ENCODE measurements at places on chromosomes 11 and 22.

DNA sequence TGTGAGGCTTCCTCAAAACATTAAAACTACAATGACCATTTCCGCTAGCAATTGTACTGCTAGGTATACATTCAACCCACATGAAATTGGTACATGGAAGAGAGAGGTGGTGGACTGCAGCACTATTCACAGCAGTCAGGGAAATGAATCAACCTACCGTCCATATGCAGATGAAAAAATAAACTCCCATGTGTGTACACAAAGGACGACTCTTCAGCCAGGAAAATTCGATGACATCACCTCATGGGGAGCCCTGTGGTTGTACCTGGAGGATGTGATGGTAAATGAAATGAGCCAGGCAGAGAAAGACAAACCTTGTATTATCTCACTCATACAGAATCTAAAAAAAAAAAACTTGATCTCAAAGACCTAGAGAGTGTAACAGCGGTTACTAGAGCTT, 23.3 kb downstream of the RFPL3 start:
- DNase-seq, result no peak

- no peak for DNase-seq
Observed at GRCh38 chr11:129864811-129865210, 30.6 kb downstream of the NFRKB start.

DNA sequence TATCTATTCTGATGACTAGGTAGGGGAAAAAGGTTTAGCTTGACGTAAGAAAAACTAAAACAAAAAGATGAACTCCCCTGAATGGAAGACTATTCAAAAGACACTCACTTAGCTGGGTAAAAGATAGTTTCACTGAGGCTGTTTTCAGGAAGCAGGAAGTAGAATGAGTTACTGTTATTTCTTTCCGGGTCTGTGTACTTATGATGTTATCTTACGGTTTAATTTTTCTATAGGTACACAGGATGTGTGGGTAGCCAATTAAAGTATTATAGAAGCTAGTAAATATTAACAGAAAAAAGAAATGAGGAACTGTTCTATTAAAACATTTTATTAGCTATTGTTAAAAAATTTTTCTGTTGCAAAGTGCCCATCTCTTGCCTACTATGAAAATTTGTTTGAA, 45.8 kb upstream of the MMP7 start:
- no peak for DNase-seq

DNA sequence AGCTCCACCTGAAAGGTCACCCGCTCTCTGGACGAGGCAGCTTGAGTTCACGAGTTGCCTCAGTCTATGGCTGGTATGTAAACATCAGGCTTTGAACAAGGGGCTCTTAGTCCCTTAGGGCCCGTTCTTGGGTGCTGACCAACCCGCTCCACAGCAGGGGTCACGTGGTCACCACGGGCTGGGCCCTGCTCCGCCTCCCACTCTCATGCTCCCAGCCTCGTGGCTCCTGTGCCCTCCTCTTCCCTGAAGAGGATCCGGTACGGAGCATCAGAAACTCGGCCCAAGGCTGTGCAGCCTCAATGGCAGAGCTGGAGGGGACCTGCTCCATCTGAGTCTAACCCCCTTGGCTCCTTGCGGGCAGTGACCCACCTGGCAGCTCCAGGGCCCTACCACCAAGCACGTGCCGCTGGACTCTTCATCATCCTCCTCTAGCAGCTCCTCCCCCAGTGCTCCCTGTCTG, 54.2 kb upstream of the TTLL12 start:
- DNase-seq, result no peak

Data from effector memory CD4-positive, alpha-beta T cell (primary cell).